ENCODE measurements at places on chromosomes 2 and 18.

DNA sequence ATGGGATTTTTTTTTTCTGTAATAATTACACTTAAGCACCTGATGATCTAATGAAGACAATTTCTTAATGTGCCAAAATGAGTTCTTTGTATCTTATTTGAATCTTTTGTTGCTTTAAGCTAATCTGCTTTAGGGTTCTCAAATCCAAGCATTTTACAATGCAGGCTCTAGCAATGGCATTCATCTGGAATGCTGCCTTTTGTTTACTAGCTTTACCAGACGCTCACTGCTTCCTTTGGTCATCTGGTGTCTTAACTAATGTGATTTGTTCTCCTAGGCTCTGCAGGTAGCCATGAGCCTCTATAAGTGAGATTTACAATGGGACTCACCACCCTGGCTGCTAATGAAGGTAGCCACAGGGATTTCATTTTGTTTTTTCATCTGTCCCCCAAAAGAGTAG lies 100.3 kb downstream of the GREB1L start:
- DNase-seq, result no peak

GRCh38 chr18:47397671-47398319 lies 146.3 kb upstream of the SKOR2 start:
- peak; percentile 62 for DNase-seq

- DNase-seq, result no peak
Observed at GRCh38 chr2:7703048-7703447, 785.8 kb downstream of the RNF144A start.

DNA sequence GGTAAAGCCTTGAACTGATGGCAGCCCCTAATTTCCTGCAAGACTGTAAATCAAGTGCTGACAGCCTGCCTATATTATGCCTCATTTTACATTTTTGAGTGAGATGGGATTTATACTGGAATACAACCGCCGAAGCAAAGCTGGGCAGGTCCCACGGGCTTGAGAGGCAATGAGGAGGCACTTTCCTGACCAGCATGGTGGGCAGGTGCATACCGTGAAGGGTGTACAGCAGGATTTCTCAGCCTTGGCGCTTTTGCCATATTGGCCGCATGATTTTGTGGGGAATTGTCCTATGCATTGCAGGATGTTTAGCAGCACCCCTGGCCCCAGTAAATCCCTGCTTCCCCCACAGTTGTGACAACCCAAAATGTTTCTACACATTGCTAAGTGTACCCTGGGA lies 22.8 kb downstream of the CEP68 start:
- DNase-seq, result no peak

GRCh38 chr2:157404363-157404762 lies 39.5 kb downstream of the CYTIP start:
- DNase-seq, result no peak

DNA sequence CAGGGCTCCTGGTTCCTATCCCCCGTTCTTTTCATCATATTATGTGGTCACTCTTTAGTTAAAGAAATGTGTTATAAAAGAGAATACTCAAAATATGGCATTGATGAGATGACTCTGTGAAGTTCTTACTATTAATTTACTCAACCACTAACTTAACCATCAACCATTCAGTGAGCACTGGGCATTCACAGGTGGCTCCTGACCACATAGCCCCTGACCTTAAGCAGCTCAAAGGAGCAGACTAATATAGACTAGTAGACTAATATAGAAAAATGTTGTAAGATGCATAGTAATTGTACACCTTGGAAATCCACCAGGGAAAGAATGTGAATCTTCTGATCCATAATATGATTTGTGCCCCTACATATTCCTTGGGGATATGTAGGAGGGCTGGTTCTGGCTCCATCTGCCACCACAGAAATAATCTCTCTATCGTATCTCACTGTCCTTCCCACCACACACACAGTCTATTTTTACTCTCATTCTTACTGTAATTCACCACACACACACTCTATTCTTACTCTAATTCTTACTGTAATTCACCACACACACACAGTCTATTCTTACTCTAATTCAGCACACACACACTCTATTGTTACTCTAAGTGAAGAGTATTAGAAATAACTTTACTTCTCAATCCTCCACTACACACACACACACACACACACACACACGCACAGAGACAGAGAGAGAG lies 188.9 kb upstream of the ITGA4 start:
- no peak for DNase-seq

DNA sequence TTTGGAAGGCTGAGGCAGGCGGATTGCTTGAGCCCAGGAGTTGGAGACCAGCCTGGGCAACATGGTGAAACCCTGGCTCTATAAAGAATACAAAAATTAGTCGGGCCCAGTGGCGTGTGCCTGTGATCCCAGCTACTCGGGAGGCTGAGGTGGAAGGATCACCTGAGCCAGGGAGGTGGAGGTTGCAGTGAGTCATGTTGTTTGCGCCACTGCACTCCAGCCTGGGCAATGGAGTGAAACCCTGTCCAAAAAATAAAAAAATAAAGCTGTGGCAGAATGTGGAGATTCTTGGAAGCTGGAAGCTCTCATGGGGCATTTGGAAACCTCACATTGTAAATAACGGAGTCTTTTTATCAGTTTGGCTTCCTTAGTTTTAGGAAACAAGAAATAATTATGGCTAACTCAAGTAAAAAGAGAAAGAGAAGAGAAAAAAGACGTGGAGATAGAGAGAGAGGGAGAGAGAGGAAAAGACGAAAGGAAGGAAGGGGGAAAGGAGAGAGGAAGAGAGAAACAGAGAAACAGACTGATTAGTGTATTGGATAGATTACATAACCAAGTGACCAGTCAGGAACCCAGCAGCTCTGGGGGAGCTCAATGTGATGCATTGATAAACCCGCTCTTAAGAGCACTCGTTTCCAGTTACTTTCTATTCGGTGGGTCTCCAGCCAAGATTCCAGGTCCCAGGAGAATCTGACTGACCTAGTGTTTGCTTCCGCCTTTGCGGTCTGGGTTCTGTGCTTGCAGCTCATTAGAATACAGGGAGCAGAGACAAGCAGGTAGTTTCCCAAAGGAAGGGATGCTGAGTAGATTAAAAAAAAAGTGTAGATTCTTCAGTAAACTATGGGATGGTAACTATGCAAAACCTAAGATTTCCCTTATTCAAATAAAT lies 1.1 kb upstream of the SPAST start:
- peak; percentile 23 for DNase-seq

- no peak for DNase-seq
Observed at GRCh38 chr2:235638541-235639427, 144.9 kb downstream of the AGAP1 start.

DNA sequence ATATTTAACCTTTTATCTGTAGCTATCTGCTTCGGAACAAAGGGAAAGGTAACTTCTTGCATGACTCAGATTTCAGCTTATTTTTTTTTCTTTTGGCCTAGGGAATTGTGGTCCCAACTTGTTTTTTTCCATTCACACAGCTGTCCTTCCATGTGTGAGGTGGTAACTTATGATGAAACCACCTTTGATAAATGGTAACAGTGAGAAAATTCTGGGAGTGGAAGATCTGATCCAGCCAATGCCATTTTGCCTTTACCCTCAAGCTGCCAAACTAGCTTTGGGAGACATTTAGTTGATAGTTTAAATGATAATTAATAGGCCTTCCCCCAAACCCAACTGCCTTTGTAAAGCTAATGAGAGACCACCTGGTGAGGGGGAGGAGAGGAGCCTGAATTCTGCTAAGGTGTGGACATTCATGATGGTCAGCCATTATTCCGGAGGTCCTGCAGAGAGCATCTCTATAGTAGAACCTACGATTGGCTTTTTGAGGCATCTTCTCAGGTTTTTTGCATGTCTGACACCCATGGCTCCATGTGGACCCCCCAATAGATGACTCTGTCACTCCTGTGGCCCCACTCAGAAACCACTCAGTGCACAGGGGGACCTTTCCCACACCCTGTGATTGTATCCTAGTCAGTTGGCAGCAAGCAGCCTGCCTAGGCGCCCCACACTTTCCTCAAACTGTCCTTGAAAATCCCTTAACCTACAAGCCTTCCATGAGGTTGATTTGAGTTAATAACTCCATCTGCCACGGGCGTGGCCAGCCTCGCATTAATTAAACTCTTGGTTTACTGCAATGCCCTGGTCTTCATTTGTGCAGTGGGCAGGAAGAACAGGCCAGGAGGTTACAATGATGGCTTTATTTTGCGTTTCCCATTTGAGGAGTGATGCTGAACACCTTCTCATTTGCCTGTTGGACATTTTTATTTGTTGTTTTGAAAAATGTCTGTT lies 263.5 kb upstream of the PXDN start:
- peak; percentile 52 for DNase-seq

Measured in D341Med (cell line).